ENCODE measurements at places on chromosomes 5 and 9.

- DNase-seq: no peak
These were observed 83.2 kb upstream of the SMIM15 start for GRCh38 chr5:61245486-61245885.

DNA sequence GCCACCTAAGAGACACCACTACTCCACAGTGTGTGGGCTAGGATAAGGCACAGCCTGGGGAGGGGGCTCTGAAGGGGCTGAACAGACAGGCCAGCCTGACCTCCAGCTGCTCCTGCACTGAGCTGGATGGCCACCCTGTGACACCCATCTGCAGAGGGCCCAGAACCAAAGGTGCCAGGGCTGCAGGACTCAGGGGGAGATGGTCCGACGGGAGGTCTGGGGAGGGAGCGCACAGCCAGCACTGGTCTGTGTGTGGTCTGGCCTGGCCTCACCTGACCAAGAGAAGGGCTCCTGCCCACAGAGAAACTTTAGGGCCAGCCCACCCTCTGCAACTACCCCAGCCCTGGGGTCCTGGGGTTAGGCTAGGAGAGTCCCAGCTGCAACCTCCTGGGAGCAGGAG, 789 bp downstream of the LTC4S start:
- no peak for DNase-seq

GRCh38 chr5:62779010-62779422, 200.4 kb downstream of the LRRC70 start:
- DNase-seq: no peak

GRCh38 chr5:15727375-15727774, 227.4 kb downstream of the FBXL7 start:
- no peak for DNase-seq

DNA sequence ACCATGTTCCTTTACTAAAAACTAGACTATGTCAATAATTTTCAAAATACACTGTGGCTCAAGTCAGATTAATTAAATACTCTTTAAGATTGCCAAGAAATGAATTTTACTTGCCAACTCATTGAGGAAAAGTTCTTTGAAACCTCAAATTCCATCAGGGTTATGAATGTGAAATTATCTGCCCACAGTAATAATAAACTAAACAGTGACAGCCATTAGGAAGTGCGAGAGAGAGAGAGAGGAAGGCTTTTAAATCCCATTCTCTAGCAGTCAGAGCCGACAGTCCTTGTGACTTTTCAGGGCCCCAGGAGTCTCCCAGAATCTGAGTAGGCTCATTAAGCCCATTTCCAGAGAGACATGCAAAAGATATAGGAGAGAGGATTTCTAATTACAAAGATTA, 236.1 kb downstream of the MARCHF11 start:
- no peak for DNase-seq

DNA sequence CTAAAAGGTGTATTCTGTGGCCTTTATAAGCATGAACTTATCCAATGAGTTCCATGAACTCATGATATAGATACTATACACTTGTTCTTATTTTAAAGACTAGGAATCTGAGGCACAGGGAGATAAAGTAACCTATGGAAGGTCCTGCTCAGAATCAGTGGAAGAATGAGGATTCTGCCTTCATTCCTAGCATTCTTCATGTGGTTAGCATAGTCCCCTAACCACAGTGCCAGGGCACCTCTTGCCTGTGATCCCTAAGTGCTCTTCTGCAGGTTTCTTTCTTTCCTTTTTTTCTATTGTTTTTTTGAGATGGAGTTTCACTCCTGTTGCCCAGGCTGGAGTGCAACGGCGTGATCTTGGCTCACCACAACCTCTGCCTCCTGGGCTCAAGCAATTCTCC, 174.1 kb downstream of the C9orf152 start:
- DNase-seq: no peak

DNA sequence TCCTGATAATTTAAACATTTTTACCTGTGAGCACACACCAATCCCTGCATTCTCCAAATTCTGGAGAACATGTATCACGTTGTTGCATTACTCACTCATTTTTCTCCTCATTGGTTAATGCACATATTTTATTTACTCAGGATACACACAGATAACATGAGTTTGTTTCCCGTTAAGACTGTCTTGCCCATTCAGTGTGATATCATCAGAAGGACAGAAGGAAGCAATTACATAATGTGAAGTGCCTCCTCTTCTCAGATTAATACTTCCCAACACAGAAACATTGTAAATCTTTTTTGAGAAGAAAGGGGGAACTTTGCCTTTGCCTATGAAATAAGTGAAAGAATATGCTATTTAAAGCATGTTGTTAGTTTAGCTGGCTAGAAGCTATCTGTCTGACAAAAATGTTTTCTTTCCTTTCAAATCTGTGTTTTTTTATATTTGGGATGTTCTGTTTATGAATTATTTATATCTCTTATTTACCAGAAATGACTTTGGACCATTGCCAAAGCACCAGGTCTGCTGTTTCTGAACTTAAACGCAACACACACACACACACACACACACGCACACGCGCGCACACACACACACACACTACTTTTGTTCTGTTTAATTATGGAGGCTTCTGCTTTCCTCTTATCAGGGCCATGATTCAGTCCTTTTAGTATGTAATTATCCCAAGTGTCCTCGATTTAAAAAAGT, 186.5 kb downstream of the CHSY3 start:
- DNase-seq: no peak

DNA sequence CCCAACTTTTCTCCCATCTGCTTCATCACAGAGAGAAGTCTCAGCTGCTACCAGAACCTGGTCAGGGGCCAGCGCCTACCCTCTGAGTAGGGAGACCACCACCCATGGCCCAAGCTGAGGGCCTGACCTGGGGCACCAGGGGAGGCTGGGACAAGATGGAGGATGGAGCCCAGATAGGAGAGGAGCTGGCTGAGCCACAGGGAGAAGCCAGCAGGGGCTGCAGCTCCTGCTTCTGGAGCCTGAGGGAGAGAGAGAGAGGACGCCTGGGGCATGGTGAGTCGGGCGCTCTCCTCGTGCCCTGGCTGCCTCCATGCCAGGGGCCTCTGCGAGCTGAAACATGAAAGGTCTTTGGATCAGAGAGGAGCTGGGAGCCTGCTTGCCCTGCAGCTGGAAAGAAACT, 1.4 kb upstream of the FOXI1 start:
- no peak for DNase-seq

DNA sequence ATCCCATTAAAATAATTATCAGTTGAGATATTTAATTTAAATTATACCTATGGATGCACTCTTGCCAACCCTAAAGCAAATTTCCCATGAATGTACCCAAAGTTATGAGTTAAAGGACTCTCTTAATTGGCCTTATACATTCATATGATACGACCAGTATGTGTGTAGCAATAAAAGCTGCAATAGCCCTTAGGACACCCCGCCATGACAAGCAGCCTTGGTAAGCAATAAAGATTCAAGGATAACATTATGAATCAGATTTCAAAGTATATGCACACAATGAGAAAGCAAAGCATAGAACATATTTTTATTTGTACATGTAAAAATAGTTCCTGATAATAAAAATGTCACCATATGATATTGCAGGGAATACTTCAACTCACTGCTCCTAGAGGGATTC, 1699.3 kb upstream of the CDH9 start:
- no peak for DNase-seq

DNA sequence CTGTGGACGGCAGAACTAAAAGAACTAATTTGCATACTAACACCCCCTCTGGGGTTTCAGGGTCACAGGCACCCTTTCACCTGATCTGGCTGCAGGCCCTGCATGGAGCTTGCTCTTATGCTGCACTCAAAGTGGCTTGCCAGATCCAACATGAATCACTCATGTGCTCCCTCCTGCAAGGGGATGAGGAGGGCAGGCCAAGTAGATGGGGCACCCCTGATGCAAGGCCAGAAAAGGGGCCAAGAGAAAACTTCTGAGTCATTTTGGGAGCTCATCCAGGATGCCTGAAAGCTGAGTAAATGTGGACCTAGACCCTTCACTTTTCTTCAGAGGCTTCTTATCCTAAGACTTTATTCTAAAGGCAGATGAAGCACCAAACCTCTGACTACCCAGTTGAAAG, 558.5 kb upstream of the PTGER4 start:
- DNase-seq: no peak

- no peak for DNase-seq
These were observed 155.0 kb upstream of the PRDM9 start for GRCh38 chr5:23352446-23352845.

GRCh38 chr5:181130832-181131496, at the start of gene OR2V1:
Gene OR2V1, minus strand, starts transcription at chr5:181131169. Its CDS starts 5,865 bp downstream, at chr5:181125304.
- DNase-seq: no peak

GRCh38 chr9:71822456-71822855, 54.1 kb upstream of the CEMIP2 start:
- DNase-seq: no peak

DNA sequence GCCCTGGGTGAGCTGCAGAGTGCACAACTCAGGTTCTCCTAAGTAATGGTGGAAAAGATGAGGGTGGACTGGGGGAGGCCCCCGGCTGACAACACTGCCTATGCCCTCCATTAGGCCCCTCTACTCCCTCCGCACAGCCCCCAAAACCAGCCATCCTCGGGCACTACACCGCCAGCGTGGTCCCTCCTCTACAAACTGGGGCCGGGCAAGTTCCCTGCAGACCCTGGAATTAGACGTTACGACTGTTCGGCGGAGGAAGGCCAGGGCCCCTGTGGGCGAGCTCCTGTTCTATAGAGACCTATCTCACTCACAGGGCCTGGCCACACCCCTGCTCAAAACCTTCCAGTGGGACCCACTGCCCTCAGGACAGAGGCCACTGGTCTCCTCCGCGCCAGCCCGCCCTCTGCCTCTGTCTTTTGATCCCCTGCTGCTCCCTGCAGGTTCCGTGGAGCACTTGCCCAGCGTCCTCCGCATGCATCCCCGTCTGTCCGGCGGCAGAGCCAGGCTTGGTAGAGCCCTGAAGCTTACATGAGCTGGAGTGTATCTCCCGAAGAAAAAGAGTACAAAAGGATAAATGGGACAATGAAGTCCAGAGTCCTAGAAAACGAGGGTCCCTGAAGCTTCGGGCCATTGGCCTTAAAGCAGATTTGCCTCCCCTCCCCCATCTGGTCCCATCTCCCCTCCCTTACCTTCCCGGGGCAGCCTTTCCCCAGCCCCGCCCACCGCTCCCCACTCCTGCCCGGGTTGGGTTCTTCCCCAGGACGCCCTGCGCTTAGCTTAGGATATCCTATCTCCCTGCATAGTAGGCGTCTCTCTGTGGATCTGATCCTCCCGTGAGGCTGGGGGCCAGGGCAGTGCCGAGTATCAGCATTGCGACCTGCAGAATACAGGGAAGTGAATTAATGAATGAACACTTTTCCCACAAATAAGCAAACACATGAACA, 71.3 kb downstream of the HRH2 start:
- no peak for DNase-seq

- no peak for DNase-seq
These were observed 722 bp downstream of the TBC1D9B start for GRCh38 chr5:179906795-179907555.

DNA sequence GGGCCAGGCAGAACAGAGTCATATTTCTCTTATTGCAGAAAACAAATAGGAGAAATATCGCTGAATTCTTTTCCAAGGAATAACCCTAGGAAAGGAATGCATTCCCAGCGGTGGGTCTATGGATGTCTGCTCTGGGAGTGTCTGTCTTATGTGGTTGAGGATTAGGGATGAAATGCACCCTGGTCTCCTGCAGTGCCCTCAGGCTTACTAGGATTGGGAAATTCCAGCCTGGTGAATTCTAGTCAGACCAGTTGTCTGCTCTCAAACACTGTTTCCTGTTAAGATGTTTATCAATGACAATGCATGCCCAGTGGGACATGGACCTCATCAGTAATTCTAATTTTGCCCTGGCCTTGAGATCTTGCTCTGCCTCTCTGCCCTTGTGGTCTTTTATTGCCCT, 136.1 kb upstream of the ELAVL2 start:
- no peak for DNase-seq

- no peak for DNase-seq
These were observed 561 bp downstream of the SEC61B start for GRCh38 chr9:99222416-99223270.
